NCI-H774 (cell line): ENCODE measurements at places on chromosomes 5 and 9.

- no peak for DNase-seq
Measured at GRCh38 chr9:31744589-31744988, 639.9 kb upstream of the ACO1 start.

DNA sequence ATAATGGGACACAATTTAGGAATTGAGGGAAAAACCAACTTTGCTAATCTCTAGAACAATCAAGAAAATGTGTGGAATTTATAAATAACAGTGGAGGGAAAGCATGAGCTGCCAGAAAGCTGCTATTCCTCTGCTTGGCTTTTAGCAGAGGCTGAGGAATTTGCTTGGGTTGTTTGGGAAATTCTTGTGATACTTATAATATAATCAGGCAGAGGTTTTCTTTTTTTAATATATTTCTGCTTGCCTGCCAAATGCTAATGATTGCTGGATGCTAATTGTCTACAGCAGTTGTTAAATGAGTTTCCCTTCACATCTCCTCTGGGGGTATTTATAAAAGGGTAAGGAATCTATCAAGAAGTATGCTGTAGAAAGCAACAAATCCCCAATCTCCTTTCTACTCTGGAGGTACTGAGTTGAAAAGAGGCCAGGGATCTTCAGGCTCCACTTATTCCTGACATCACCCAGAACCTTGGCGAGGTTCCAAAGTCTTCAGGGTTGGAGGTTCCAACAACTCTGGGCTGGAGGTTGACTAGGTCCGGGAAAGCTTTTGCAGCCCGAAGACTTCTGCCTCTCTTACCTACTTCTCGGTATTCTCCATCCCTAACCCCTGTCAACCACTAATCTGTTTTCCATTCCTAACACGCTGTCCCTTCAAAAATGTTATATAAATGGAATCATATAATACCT is 60.4 kb upstream of the TMED7 start:
- no peak for DNase-seq

GRCh38 chr9:88697764-88698432 is 162.9 kb downstream of the NXNL2 start:
- no peak for DNase-seq

DNA sequence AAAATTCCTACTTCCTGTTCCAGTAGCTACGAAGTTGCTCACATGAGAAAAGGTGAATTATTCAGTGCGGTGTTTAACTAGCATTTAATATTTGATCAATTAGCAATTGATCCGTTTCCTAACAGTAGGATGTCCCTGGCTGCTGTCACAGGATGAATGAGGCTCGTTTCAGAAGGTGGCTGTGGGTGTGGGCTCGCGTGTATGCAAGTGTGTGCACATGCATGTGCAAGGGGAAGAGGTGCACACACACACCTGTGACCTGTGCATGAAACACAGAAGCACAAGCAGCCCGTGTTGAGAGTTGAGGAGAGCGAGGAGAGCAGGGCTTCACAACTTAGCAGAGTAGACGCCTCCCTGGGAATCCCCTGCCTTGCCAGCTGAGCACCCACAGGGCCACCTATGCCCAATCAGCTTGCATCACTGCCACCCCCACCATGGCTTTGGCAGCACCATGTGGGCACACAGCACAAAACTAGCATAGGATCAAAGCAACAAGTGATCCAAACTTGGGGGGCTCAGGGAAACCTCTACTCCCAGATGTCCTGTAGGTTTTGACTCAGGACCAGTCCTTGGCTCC is 107.2 kb downstream of the C5orf15 start:
- no peak for DNase-seq

GRCh38 chr5:56838409-56839039 is 23.2 kb downstream of the MAP3K1 start:
- DNase-seq = peak; percentile 29

- DNase-seq = no peak
Measured at GRCh38 chr5:129496864-129497595, 36.9 kb downstream of the ADAMTS19 start.

- DNase-seq = no peak
Measured at GRCh38 chr5:94702729-94703128, 84.3 kb downstream of the SLF1 start.

DNA sequence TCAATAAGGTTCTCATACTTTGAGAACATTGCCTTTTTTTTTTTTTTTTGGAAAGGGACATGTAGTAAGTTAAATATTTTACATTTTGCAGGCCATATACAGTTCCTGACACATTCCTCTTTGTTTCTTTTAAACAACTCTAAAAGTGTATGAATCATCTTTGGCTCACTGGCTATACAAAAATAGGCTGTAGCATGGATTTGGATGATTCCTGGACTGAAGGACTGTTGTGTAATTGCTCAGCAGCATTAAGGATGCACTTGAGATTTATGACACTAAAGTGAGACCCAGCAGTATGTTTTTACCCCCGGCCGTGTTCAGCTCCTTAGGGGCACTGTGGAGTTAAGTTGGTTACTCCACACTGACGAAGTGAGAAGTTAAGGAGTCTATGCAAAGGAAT is 41.3 kb downstream of the VPS13A start:
- DNase-seq = no peak

DNA sequence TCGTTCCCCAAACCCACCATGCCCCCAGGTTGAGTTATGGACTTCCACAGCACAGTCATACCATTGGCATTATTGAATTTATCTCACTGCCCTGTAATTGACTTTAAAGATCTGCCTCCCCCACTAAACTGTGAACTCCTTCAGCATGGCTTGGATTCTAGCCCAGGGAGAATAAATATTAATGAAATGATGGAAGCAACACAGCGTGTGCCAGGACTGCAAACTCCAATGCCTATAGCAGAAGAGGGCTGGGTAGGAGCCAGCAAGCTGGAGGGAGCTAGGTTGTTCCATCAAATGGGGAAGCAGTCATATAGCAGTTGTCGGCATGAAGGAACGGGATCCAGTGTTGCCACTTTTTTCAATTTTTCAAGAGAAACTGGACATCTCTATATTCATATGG is 69.0 kb upstream of the MSX2 start:
- DNase-seq = no peak

- no peak for DNase-seq
Measured at GRCh38 chr5:172402531-172403188, 51.7 kb downstream of the SH3PXD2B start.

DNA sequence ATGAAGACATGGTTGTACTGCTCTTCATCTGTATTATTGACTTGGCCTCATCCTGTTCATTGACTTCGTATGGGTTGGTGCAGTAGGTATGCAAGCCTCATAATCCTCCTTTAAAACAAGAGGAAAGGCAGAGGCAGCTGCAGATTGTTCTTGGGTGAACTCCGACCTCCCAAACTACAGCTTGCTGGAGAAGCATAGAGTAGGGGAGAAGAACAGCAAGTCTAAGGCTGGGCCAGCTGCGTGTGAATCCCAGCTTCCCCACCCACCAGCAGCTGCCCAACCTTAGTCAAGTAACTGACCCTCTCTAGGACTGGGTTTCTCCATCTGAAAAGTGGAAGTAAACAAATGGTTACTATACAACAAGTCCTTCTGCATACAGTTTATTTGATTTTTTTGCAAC is 114.5 kb upstream of the WWC1 start:
- DNase-seq = no peak
